T47D (cell line): ENCODE measurements at places on chromosomes 2 and 18.
A peak's percentile ranks its signal among the peaks of the same experiment; 100 is the strongest.

DNA sequence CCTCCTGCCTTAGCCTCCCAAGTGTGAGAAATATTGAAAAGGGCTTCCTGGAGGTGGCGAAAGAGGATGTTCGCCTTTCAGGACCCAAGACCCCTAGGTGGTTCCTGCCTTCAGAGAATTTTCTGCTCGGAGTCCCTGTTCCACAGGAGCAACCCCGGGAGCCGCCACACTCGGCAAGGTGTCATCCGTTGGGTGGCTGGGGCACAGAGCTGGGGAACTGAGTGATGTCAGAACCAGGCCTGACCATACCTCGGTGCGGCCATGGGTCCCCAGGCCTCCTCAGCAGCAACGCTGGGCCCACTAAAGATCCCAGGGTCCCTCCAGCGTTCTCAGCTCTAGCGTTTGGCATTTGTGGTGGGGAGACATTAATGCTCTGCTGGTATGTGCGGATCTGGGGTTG is 23.7 kb upstream of the TAF1B start:
- DNase-seq, result no peak

GRCh38 chr2:187586011-187586641 is 31.9 kb upstream of the TFPI start:
- no peak for DNase-seq

DNA sequence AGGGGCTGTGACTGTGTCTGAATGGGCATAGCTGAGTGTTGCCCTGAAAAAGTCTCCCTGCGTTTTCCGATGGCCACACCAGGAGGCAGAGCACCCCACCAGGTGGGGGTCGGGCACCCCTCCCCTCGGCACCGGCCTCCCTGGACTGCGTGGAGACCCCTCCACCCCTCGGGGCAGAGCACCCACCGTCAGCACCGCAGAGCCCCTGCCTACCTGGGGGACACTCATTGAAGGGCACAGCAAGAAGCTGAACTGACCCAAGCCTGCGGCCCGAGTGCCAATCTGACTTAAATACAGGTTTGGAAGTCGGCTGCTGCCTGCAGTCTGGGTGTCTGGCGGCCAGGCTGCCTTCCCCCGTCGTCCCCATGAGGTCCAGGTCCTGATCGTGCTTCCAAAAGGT is 69.9 kb downstream of the KCNG2 start:
- DNase-seq, result no peak

DNA sequence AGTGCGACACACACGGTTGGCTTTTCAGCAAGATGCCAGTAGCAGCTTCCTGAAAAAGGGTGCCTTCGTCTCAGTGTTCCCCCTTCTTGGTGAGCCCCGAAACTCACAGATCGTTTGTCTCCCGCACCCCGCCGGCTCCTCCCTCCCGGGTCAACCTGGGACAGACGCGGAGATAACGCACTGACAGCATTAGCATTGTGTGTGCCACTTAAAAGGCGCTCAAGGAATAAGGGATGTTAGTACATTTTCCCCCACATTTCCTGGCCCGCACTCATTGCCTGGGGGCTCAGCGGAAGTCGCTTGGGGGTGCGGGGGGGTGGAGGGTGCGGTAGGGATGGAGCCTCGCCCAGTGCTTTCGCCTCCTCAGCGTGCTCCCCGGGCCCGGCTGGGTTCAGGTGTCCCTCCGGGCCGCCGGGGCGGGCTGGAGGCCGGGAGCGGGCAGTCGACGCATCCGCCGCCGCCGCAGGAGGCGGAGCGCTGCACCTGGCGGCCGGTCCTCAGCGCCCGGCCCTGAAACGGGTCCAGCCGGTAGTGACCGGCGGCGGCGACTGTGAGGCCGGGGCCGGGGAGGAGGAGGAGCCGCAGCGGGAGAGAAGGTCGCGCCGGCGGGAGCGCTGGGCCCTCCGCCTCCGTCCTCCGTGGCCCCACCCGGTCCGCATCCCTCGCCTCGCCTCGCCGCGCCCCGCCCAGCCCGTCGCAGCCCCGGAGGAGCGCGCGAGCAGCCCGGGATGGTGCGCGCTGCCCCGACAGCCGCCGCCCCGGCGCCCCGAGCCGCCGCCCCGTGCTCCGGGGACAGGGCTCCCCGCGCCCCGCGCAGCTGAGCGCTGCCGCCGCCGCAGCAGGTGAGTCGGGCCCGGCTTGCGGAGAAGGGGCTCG is at the start of gene MFSD6:
Gene MFSD6 (plus strand): TSS at position 694 of the 876 bp plus-strand sequence. CDS start 27,675 bp downstream, outside the sequence.
- DNase-seq, result peak; percentile 49

DNA sequence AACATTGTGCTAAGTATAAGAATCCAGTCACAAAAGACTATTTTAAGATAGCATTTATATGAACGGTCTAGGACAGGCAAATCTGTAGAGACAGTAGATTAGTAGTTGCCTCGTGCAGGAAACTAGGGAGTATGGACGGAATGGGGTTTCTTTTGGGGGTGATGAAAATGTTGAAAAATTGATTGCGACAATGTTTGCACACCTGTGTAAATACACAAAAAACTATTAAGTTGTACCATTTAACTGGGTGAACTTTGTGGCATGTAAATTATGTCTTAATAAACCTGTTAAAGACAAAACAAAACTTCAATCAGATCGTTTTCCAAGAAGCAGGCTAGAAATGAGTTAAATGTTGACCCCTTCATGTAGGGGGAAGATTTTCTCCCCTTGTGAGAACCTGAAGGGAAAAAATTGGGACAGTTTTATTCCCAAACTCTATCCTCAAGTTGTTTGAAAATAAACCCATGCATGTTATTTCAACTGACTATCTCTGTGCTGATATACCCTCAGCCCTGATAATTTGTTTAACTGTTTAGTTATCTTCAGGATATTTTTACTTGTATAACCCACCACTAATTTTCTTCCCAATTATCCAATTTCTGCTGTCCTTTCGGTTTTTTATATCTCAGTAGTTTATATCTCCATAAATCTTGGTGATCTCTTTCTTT is 87.2 kb downstream of the CAMKMT start:
- no peak for DNase-seq

GRCh38 chr2:104854498-104855220 is 744 bp downstream of the POU3F3 start:
- DNase-seq, result no peak

DNA sequence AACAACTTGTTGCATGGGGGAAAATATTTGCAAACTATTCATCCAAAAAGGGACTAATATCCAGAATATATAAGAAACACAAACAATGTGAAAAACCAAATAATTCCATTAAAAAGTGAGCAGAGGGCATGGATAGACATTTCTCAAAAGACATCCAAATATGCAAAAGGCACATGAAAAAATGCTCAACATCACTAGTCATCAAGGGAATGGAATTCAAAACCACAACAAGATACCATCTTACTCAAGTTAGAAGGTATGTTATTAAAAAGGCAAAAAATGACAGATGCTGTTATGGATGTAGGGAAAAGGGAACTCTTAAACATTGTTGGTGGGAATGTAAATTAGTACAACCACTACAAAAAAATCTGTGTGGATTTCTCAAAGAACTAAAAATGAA is 396.5 kb downstream of the CCDC85A start:
- DNase-seq, result no peak

DNA sequence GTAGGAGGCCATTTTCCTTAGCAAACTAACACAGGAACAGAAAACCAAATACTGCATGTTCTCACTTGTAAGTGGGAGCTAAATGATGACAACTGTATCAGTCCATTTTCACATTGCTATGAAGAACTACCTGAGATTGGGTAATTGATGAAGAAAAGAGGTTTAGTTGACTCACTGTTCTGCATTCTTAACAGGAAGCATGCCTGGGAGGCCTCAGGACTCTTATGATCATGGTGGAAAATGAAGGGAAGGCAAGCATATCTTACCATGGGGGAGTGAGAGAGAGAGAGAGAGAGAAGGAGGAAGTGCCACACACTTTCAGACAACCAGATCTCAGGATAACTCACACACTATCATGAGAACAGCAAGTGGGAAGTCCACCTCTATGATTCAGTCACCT is 105.3 kb downstream of the PARD3B start:
- DNase-seq, result no peak

- no peak for DNase-seq
These were observed 99.4 kb downstream of the TWIST2 start for GRCh38 chr2:238947243-238947760.

DNA sequence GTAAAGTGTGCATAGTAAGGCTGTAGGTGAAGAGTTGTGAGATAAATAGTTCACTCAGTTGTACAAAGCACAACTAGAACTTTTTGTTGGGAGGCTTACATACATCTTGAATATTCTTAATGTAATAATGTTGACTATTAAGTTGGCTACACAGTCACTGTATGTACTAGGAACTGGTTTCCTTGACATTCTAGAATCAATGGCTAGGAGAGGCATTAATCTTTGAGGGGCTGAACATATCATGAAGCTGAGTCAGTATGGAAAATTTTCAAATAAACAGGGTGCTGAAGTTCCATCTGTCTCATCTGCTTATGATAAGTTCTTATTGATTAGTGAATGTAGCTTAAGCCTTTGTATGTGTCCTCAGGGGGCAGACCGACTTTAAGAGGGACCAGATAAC is 23.4 kb downstream of the METTL21A start:
- no peak for DNase-seq

DNA sequence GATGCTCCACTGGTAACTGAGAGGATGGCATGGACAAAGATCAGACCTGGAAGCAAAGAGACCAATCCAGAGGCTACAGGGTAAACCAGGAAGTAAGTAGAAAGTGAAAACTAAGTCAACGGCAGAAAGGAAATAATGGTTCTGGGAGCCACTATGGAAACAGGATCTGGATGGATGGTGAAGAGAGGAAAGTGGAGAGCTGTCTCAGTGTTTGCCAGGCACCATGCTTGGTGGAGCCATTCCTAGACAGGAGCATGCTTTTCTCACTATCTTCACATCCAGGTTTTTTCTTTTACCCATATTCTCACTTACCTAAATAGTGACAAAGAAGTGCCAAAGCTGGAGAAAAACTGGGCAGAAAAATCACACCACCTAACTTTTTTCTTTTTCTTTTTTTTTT is 22.2 kb downstream of the ZNF521 start:
- DNase-seq, result peak; percentile 12
